ENCODE measurements at places on chromosomes 5 and 9.

DNA sequence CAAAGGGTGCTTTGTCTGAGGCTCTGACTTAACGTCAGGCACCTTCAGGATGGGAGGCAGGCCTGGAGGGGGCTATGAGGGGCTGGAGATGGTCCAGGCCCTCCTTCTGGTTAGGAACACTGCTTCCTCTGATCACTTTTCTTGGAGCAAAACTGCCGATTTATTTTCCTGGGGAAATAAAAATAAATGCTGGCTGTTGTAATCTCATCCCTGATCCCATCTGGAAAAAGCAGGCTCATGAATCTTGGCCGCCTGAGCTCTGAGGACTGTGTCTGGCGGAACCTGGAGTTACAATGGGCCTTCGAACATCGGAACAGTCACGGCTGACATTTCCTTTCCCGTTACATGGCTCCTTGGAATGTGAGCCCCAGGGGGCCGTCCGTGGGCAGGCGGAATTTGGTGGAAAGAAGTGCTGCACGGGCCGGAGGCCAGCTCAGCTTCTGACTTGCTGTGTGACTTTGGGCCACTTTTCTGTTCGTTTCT is 157.8 kb downstream of the RGS3 start:
- no peak for DNase-seq

- DNase-seq: no peak
Measured at GRCh38 chr5:150162142-150162513, 4.5 kb upstream of the CDX1 start.

DNA sequence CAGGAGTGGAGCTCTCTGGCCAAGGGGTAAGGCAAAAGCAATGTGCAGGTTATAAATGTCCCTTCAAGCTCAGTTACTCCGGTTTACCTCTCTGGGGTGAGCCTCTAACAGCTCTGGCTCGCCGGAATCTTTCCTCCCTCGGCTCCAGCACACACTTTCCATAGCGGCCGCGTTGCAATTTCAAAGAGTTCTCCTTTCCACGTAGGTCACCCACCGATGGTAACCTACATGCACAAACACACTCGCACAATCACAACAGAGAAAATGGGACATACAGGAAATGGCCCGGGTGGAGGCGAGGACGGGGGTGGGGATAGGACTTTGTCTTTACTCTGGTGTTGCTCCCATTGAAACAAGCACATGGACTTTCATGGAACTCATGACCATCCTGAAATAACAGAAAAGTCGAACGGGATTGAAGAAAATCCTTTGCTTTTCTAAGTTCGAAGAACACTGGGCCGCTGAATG is 1.2 kb downstream of the LHFPL2 start:
- no peak for DNase-seq

DNA sequence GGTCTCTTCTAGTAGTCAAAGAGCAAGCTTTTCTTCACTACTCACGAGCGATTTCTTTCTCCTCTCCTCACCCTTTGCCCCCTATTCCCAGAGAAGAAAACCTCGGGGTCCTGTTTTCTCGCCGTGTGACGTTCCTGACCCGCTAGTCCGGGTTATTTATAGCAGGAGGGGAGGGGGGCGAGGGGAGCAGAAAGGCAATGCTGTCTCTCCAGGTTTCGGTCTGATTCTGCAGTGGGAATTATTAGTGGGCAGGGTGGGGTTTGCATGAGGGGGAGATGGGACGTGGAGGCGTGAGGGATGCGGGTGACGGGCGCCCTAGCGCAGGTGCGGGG is 847 bp upstream of the GABRB2 start:
- DNase-seq: no peak

- no peak for DNase-seq
Measured at GRCh38 chr5:157924490-157924889, 65.5 kb upstream of the CLINT1 start.

DNA sequence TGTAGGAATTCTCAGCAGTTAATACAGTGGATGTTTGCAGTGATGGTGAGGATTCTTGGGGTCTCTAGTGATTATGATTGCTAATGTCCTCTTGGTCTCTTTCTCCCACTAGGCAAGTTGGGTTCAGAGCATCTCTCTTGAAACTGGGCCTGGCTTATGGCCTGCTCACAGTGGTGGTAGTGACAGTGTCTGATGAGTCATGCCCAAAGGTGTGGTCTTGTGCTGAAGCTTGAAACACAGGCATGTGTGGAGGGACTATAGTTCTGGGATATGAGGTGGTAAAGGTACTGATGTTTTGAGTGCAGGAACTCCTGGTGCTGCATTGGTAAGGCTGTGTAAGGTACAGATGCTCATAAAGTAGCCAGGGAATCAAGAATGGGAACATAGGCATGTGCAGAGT is 231.1 kb downstream of the FAM170A start:
- no peak for DNase-seq

DNA sequence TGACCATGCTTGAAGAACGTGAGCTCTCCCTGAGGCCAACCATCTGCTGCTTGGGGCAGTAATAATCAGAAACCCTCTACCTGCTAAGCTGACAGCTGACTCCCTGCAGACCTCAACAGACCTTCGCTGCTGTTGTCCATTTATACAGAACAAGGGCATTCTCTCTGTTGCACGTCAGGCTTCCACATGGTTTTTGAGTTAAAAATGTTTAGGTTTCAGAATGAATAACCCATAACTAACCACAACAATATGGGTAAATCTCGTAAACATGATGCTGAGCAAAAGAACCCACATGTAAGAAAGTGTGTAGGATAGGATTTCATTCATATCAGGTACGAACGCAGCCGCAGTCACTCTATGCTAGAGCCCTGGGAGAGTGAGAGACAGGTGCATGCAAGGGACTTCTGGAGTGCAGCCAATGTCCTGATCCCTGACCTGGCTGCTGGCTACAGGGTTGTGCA is 348.5 kb downstream of the MED10 start:
- DNase-seq: no peak

GRCh38 chr5:68519143-68519542 is 303.6 kb downstream of the PIK3R1 start:
- no peak for DNase-seq

DNA sequence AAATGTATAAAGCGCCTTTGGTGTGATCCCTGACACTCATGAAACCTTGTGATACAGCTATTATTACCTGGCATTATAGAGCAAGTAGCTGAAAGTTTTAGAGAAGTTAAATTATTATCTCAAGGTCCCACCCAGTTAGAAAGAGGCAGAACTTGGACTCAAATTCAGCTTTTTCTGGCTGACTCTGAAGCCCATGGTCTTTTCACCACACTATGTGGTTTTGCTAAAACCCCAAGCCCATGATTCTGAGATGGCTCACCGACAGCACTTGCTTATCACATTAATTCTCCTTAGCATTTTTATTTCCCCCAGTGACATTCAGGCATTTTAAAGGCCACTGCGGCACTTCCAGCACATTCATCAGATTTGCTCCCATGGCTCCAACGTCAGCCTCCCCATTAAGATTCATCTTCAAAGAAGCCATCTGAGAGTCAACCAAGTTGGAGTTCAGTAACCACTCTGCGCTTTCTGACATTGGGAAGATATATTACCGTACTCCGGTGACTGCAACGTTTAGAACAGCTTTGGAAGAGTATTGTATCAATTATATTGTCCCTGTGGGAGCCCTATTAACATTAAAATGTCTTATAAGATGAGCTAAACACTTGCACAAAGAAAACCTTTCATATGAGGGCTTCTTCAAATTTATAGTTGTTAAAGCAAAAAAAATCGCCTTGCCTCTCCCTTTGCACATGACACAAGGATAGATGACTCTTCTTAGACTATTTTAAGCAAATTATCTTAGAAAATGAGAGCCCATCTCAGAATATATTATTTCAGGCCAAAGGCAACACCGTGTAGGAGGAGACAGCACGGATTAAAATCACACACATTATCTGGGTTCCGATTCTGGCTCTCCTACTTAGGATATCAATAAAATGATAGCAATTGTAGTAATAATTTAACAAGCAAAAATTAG is 638.1 kb downstream of the ACTL7B start:
- DNase-seq: no peak

GRCh38 chr9:88979021-88979420 is 12.2 kb upstream of the S1PR3 start:
- DNase-seq: no peak

- no peak for DNase-seq
Measured at GRCh38 chr9:119967867-119968535, 598.8 kb upstream of the BRINP1 start.

Data from stimulated activated CD4-positive, alpha-beta T cell treated with anti-CD3 and anti-CD28 coated beads, Interleukin-1b, Interleukin-23, amount 100 ng/mL, for 24 hours (primary cell).